AG04450 (cell line): ENCODE measurements at places on chromosomes 1 and 21.

DNA sequence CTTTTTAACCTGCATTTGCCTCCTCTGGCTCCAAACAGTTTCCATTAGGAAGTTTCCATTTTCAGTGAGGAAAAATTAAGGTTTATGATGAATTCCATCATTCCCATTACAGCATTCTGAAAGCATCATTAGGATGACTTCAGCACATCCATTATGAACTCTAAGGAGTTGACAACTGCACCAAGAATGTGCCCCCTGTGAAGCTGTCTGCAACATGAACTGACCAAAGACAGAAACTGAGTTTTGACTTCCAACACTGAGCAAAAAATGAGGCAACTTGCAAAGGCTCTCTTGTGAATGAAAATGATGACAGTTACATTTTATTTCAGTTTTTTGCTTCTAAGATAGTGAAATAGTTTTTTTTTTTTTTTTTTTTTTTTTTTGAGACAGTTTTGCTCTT lies 18.3 kb upstream of the KCNE1 start:
- DNase-seq = no peak

DNA sequence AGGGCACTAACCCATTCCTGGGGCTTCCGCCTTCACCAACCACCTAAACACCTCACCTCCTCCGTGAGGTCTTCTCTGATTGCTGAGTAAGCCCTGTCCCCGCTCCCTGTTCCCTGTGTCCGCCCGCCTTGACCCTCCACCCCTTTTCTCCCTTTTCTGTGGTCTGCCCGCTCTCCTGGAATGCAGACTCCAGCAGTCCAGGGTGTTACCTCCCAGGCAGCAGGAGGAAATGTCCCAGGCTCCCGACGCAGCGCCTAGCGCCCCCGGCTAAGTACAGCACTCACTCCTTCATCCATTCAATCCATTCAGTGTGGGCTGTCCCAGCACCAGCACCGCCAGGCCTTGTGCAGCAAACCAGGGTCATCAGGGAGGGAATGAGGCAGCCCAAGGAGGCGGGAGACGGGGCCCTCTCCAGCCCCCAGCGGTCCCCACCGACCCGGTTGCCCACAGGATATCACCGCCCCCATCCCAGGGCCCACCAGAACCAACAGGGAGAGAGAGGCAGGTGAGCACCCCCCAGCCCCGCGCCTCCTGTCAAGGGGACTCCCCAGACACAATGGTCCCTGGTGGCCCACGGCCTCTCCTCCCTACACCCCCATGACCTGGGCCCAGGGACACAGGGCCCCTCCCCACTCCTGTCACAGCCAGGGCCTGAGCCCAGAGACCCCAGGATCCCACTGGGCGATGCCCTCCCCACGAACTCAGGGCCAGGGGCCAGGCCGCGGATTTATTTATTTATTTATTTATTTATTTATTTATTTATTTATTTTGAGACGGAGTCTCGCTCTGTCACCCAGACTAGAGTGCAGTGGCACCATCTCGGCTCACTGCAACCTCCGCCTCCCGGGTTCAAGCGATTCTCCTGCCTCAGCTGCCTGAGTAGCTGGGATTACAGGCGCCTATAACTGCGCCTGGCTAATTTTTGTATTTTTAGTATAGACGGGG lies 10.2 kb downstream of the TNFRSF14 start:
- DNase-seq = no peak

- DNase-seq = no peak
These were observed 102.2 kb downstream of the COQ8A start for GRCh38 chr1:227042292-227042691.

DNA sequence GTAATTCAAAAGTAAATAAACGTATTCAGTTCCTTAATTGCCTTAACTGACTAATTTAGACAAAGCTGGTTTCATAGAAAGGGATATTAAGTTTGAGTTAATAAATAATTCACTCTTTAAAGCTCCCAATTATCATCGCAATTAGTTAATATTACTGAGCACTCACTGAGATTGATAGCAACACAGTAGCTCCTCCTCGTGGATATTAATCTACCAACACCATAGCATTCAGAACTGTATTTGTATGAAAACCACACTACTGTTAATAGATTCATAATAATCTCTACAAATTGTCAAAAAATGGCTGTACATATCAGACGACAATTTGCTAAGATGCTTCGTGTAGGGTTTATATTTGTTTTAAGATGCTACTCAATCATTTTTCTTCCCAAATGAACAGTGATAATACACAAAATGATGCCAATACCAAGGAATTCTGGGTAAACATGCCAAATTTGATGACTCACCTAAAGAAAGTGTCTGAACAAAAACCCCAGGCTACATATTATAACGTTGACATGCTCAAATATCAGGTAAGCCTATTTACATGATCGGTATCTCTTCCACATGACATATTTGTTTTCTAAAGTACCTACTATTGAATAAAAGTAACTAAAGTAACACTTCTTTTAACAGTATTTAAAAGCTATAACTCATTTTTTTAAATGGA lies 18.8 kb upstream of the DYNLT5 start:
- DNase-seq = no peak

DNA sequence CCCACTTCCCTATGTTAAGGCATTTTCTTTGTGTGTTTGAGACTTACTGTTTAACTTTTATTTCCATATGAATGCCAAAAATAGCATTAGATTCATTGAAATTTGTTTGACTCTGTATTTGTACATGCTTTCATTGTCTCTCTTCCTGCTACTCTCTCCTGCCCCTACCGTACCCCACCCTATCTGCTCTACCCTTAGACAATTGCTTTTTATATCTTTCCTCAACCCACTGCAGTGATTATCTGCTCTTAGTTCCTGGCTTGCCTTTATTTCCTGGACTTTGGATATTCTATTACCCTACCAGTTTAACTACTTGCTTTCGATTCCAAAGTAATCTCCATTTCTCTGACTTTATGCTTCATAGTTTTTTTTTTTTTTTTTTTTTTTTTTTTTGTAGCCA lies 10.5 kb downstream of the RAVER2 start:
- DNase-seq = no peak

DNA sequence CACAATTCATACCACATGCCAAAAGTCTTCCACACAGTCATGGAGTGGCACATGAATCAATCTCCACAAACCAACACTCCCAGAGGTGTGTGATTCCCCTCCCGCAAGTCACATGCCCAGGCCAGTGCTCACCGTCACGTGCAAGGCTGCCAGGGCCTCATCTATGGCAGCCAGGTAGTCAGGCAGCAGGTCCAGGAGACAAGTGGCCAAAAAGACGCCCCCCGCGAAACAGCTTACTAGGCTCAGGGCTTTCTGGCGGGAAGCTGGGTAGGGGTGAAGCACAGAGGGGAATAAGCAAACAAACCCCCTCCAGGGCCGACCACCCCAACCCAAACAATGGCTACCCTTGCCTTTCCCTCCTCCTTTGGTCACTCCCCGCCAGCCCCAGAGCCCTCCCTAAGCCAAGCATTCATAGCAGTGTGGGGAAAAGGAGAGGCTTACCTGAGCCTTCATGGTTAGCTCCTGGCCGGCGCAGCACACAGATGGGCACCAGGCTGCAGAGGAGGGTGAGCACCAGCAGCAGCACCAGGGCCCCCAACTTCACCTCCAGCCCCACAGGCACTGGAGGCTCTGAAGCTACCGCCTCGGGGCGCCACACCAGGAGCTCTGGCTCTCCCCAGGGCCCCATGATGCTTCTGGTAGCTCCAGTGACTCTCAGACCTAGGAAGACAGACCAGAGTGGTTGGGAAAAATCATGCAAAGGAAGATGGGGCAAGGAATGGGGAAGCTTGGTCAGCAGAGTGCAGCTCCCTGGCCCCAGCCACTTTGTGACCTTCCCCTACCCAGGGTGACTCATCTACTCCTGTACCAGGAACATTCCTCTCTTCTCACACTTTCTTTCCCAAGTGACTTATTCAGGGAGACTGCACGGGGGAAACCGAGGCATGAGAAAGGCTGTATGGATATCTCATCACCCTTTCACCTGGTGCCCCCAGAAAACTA lies 978 bp downstream of the SLC39A1 start:
- no peak for DNase-seq

GRCh38 chr1:51328926-51329325 lies 1.4 kb downstream of the TTC39A start:
- DNase-seq = no peak

DNA sequence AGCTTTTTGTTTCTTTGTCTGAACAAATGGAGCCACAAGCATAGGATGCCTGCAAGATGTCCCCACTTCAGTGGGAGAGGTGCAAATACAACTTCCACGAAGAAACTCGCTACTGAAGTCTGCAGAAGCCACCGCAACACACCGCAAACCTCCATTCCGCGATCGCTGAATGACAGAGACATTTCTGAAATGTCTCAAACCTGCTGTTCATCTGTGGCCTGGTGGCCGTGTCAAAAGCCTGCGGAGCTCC lies 1.0 kb downstream of the TP53BP2 start:
- no peak for DNase-seq

- DNase-seq = no peak
These were observed 3.7 kb upstream of the PLOD1 start for GRCh38 chr1:11930571-11931445.

DNA sequence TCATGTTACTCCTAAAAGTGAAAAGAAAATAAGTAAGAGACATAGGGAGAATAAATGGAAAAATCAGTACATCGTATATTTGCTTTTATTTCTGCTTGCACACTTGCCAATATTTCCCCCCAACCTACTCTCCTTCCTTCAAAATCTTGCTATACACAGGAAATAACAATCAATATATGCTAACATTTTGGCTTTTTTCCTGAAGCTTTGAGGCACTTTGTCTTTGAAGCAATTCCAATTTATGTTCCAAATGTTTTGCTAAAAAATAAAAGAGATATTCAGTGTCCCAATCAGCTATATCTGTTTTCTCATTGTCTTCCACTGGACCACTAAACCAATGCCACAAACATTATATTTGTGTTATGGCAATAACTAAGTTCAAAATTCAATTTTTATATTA lies 184.0 kb upstream of the NEGR1 start:
- no peak for DNase-seq

GRCh38 chr1:201633811-201634210 lies 94.9 kb downstream of the NAV1 start:
- DNase-seq = no peak

DNA sequence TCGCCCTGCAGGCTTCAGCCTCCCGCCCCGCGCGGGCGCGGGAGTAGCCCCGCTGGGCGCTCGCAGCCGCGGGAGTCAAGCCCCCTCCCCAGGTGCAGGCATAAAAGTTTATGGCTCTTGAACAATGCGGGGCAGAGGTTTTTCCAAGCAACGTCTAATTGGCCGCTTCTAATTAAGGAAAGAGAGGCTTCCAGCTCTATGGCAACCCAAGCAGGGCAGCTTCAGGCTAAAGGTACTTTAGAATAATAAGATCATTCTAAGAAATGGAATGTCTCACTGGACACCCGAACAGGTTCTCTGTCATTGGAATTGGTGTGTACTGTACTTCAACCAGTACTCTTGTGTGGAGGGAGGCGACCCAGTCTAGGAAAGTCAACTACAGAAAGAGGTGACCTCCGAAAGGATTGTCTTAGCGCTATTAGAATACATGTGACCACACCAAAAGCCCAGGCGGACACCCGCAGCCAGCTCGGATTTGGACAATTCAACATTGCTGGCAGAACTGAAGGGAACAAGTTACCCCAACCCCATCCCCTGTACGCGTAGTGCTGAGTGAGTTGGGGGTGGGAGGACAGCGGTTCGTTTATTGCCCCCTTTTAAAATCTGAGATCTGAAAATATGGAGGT lies 12.5 kb downstream of the NR5A2 start:
- DNase-seq = no peak

- DNase-seq = no peak
These were observed 1.0 kb upstream of the BACH1 start for GRCh38 chr21:29297483-29298347.

DNA sequence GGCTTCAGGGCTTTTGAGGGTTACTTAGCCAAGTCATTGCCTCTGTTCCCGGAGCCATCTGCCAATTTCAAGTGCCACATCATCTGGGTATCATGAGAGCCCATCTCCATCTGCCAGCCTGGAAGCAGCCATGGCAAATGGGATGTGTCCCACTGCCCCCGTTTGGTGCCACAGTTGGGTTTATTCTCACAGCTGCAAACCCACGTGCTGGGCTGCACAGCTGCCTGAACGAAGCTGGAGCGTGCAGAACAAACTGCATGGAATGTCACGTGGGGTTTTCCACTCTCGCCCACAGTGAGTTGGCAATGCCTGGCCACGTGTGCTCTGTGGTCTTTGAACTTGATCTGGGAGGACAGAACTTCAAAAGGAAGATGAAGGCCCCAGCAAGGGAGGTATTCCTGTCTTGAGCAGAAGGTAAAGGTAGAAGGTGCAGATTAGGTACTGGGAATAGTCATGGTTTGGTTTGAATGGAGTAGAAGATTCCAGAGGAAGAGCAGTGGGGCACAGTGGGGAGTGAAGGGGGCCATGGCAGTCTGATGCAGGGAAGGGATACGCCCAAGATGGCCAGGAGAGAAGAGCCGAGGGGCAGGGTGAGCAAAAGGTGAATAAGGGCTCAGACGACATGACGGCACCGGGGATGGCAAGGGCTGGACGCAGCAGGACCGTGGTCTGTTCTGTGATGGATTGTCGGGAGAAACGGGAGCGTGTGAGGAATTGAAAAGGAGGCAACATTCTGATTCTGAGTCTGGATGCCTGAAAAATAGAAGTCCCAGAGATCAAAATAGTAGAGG lies 222.0 kb downstream of the KAZN start:
- no peak for DNase-seq

- no peak for DNase-seq
These were observed 50.1 kb upstream of the RWDD3 start for GRCh38 chr1:95183952-95184351.

GRCh38 chr1:94863919-94864318 lies 43.8 kb downstream of the SLC44A3 start:
- DNase-seq = peak; percentile 46
